Activated CD8-positive, alpha-beta memory T cell treated with anti-CD3 and anti-CD28 coated beads for 36 hours (primary cell): ENCODE measurements at places on chromosomes 16 and 17. TPM values are rescaled to one million over a fixed set of nuclear protein-coding genes. Genes with fewer than 3 reads are reported as not detected.

The EVPL gene
- 0.10 TPM for total RNA-seq

The KLHL10 gene
- total RNA-seq, result 0.08 TPM

The SRCIN1 gene
- total RNA-seq, result 0.06 TPM

The GOSR2 gene
- total RNA-seq, result 56.0 TPM

The VAMP2 gene
- total RNA-seq, result 26.6 TPM

The EPOP gene
- 56.1 TPM for total RNA-seq

The KRTAP4-11 gene
- not detected for total RNA-seq

The TMEM101 gene
- 29.5 TPM for total RNA-seq

The NPIPB5 gene
- 169 TPM for total RNA-seq

The CTF1 gene
- 0.13 TPM for total RNA-seq

The TACO1 gene
- total RNA-seq, result 35.5 TPM

The OR1E2 gene
- not detected for total RNA-seq

The ZFHX3 gene
- total RNA-seq, result 0.15 TPM

The PDIA2 gene
- not detected for total RNA-seq

The WIPF2 gene
- total RNA-seq, result 20.4 TPM
